Renal pelvis (tissue), 12 donors: ENCODE measurements at places on chromosomes 3 and 15. TPM values are rescaled to one million over a fixed set of nuclear protein-coding genes. Genes with fewer than 3 reads are reported as not detected.

The PLA1A gene
- polyA plus RNA-seq = 8.0 TPM

GRCh38 chr3:119747357-119747756 lies 34.5 kb upstream of the NR1I2 start:
- no peak for DNase-seq

The PGBD4 gene
- polyA plus RNA-seq = 2.6 TPM

DNA sequence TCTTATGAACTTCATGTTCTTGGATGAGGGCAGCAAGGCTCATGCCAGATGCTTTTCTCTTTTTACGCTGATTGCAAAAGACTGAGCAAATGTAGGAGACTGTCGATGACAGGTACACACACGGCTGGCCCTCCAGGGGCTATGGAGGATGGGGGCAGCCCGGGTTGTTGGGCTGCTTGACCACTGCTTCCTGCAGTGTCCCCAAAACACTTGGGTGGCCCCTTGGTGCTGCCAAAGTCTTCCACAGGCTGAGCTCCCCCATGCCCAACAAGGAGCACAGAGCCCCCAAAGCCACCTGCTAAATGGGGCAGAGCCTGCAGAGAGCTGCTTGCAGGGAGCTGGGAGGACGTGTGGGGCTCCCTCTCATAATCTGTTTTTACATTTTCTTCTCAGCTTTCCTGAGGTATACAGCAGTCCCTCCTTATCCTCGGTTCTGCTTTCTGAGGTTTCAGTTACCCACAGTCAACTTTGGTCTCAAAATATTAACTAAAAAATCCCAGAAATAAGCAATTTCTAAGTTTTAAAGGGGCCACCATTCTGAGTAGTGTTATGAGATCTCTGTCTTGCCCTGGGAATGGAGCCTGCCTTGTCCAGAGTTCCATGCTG lies 7.3 kb downstream of the PRR23E start:
- no peak for DNase-seq

GRCh38 chr3:9781551-9781950 lies 10.7 kb downstream of the TADA3 start:
- DNase-seq = no peak

GRCh38 chr3:138901567-138901966 lies 45.4 kb downstream of the FOXL2 start:
- DNase-seq = no peak

DNA sequence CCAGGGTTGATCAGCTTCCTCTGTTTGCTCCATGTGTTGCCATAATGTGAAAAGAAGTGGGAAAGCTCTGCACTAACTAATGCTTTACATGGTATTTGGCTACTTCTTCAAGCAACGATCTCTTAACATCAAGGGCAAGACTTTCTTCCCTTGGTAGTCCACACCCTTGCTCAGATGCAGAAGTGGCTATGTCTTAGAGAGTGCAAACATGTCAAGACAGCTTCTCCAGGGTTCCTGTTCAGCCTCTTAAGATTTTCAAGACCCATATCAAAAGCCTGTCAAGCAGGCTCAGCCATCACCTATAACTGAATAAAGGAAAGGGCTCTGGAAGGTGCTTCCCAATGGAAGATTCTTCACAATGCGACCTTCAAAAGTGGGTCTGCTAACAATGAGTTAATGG lies 64.8 kb upstream of the CSTA start:
- no peak for DNase-seq

The CLDN1 gene
- 63.3 TPM for polyA plus RNA-seq

DNA sequence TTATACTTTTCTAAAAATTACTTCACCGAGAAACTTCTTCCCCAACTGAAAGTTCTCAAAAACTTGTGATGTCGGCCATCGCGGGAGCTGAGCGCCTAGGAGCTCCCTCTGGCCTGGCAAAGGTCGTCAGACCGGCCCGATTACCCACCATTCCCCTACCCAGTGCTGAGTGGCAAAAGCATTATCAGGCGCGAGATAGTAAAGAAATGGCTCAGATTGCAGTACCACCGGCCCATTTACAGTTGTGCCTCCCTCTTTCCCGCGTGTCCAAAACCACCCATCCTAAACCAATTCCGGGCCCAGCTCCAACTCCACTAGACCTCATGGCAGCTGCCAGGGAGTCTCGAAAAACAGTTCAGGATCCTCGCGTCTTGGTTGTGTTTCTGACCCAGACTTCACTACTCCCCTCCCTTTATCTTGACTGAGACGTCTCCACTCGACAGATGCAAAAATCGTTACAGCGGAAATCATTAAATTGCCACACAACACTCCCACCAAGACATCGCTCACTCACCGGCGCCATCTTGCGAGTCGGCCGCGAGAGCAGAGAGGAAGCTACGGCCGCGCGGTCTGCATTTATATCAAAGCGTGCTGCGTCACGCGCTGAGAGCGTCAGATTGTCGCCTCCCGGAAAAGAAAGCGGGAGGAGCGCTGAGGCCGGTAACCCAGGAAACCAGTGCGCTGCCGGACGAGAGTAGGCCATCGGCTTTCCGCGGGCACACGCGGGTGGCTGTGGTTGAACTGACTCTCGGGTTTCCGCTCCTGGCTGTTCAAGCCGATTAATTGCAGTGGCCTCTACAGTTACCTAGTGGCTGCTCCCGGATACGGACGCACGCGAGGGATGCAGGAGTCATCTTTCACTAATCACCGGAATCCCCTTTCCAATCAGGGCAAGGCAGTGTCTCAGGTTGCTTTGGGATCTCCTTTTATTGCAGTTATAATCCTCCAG lies at the start of gene RPL22L1:
Gene RPL22L1 (minus strand): TSS at position 551 of the 949 bp plus-strand sequence. CDS start 28 bp downstream, at position 523.
- peak; percentile 96 for DNase-seq

DNA sequence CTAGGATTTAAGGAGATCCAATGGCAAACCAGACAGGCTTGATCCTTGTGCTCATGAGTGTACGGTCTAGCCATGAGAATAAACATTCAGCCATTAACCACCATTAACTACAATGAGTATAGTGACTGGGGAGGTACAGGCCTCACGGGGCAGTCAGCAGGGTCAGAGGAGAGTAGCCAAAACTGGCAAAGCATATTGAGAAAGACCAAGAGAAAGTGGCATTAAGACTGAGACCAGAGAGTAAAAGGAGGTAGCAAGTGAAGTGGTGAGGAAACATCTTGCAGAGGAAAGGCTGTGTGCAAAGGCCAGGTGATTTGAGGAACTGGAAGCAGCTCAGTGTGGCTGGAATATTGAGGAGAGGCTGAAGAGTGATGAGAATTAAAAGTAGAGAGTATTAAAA lies 407.2 kb upstream of the LMCD1 start:
- no peak for DNase-seq

The HRG gene
- polyA plus RNA-seq = 2.4 TPM

DNA sequence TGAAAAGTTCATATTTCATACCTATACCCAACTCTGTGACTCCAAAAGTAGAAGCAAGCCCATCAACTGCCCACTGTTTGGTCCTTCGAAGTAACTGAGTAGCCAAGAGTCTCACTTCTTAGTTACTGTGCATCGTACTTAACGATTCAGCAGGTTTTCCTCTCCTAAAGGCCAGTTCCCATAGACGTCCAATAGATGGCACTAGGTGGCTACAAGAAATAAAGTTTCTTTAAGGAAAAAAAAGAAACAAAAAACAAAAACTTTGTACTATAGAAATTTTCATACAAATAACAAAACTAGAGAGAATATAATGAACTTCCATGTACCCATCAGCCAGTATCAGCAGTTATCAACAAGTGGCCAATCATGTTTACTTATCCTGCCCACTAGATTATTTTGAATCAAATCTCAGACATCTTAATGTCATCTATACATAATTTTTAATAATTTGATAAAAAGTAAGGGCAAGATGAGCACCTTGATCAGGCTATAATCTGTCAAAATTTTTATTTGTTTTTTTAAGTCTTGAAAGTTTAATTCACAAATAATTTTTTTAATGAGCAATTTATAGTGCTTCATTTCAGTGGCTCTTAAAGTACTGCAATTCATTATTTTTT lies 63.8 kb upstream of the ACP3 start:
- peak; percentile 64 for DNase-seq

GRCh38 chr3:153595186-153595815 lies 433.3 kb downstream of the RAP2B start:
- DNase-seq = peak; percentile 10

GRCh38 chr3:122322095-122323075 lies 2.7 kb upstream of the CSTA start:
- DNase-seq = no peak
